ENCODE measurements at places on chromosomes 2 and 18.

GRCh38 chr2:55519938-55520885 is 694 bp downstream of the CFAP36 start:
- peak; percentile 38 for DNase-seq

- DNase-seq = no peak
Measured at GRCh38 chr2:79178076-79178674, 18.6 kb upstream of the REG3A start.

- DNase-seq = no peak
Measured at GRCh38 chr2:228689053-228689452, 507.6 kb upstream of the SPHKAP start.

DNA sequence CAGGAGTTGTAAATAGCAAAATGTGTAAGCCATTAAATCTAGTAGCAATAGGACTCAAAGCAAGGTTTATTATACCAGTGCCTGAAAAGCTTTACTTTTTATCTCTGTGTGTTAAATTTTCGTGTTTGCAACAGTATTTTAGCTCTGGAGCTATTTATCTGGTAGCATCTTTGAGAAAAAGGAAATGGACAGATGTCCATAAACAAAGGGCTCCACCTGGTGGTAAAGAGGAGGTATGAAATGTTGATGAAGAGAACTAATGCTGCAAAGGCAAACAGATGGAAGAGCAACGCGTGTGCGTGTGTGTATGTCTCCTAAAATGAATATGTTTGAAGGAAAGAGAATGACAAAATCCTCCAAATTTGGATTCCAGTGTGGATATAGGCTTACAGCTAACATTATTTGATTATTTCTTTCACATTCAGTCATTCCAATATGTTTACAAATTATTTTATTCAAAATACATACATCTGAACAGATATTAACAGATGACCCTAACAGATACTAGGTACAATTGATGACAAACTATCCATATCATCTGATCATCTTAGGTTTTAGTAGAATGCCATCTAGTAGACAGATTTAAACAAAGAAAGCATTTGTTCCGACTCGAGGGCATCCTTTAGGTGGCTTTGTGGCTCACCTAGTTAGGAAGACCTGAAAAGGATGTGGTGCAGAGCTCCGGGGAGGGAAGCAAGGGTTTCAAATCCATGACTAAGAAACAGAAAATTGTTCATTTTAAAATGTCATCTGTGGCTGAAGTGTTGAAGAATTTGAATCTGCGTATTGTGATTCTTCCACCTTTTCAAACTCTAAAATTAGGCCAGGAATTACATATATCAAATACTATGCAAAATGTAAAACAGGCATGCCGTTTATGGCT is 383.3 kb downstream of the MTX2 start:
- DNase-seq = peak; percentile 55

Measured in naive thymus-derived CD8-positive, alpha-beta T cell (primary cell).